PC-9 (cell line): ENCODE measurements at places on chromosomes 11 and 22. TPM values are rescaled to one million over a fixed set of nuclear protein-coding genes. Genes with fewer than 3 reads are reported as not detected.

DNA sequence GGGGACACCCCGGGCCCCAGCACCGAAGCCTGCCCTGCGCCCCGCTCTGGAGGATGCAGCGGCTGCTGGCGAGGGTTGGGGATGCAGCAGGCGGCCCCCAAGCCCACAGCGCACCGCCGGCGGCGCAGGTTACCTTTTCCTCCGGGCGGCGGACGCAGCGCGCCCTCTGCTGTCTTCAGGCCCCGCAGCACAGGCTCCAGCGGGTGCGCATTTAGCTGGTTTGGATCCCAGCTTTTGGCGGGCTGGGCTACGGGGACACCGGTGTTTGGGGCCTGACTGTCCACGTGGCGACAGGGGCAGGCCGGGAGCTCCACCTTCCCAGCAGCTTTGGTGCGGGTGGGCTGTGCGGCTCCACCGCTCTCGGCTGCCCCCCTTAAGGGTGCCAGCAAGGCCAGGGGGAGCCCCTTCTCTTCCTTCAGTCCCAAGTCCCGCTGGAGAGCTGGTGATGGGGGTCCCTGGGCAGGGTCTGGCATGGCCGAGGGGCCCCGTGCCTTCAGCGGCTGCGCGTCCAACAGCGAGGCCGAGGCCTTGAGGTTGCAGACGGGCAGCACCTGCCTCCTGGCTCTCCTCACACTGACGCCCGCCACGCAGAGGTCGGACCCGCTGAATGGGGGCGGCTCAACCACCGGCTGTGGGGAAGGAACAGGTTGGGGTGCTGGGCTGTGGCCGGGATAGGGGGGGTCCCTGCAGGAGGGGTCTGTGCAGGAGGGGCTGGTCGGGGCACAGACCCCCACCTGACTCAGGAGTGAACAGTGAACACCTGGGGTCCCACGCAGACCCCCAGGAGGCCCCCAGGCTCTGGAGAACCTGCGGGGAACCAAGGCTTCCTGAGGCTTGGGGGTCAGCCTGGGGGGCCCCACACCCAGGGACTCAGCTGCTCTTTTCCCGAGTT, 18.0 kb upstream of the IL17REL start:
- DNase-seq, result peak; percentile 70
- H3K27ac ChIP-seq, result no peak overlapping the region
- H3K4me1 ChIP-seq, result peaks cover 13% of the 10 kb centered on the region
- no peaks in the 10 kb centered on the region for H3K36me3 ChIP-seq
- H3K27me3 ChIP-seq, result peaks cover 58% of the 10 kb centered on the region
- H3K4me3 ChIP-seq, result no peak overlapping the region

DNA sequence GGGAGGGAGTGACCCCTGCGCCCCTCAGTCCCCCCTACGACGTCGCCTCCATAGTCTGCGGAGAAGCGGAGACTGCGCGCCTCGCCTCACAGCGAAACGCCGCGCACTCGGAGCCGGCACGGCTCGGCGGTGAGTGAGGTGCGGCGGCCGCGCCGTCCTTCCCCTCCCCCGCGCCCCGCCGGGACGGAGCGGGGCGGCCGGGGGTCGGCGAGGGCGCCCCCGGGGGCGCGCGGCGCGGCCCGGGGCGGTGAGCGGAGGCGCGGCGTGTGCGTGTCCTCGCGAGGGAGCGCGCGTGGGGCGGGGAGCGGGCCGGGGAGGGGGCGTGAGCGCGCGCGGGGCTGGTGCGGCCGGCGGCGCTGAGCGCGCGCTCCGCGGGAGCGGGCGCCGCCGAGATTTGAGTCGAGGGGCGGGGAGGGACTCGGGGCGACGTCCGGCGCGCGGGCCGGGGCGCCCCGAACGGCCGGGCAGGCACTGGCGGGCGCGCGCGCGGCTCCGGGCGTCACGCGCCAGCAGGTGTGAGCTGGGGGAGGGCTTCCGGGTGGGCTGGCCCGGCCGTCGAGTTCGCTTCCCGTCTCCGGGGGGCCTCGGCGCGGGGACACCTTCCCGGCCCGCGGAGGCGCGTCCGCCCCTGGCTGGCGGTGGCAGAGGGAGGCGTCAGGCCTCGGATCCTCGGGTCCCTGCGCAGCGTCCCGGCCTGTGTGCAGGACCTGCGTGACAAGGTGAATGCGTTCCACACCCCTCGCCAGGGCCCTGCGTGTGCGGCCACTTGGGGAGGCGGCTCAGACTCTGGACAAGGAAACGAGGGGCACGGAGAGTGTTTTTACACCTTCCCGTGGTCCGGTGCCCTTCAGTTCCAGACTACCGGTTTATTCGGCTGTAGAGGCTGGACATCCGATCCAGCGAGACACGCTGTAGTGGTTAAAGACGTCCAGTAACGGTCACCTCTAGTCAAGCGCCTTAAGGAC, 50.4 kb downstream of the FAM83F start:
- peak overlapping the region; percentile 82 for H3K4me3 ChIP-seq
- H3K27ac ChIP-seq, result no peak overlapping the region
- no peaks in the 10 kb centered on the region for H3K27me3 ChIP-seq
- H3K36me3 ChIP-seq, result no peaks in the 10 kb centered on the region
- DNase-seq, result peak; percentile 62

Gene FBXO7
- total RNA-seq, result 76.0 and 81.9 TPM in 2 replicates

Gene CHRDL2
- not detected in 2 replicates for total RNA-seq

Gene PRAME
- not detected in 2 replicates for total RNA-seq
